ENCODE measurements at places on chromosomes 2 and 18.

DNA sequence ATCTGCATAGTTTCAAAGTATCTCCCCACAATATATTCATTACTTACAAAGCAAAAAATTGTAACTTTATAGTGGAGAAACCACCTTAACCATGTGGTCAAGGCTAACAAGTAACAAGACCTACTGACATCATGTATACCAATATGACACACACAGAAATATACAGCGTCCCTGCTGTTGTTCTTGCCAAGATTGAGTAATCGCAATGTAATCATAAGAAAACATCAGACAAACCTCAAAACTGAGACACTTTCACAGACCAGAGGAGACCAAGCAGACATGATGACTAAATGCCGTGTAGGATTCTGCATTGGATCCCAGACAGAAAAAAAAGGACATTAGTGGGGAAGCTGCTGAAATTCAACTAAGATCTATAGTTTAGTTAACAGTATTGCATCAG lies 123.0 kb downstream of the ACAA2 start:
- peak; percentile 91 for DNase-seq

- no peak for DNase-seq
Measured at GRCh38 chr2:121947674-121948073, 192.2 kb downstream of the TSN start.

DNA sequence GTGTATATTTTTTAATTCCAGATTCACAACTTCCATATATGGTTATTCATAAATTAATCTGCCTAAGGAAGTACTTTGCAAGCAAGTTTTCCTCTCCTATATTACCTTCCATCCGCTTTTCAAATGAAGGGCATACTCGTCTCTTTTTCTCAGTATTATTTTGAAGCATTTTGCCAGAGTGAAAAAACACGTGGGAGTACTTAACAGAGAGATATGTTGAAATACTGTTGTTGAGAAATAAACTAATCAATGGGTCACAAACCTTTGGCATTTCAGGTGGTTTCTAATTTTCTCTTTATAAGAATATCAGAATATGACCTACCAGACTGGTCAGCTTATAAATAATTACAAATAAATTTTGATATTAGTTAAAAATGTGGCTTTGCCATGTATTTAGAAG lies 67.6 kb downstream of the CCDC102B start:
- peak; percentile 2 for DNase-seq

DNA sequence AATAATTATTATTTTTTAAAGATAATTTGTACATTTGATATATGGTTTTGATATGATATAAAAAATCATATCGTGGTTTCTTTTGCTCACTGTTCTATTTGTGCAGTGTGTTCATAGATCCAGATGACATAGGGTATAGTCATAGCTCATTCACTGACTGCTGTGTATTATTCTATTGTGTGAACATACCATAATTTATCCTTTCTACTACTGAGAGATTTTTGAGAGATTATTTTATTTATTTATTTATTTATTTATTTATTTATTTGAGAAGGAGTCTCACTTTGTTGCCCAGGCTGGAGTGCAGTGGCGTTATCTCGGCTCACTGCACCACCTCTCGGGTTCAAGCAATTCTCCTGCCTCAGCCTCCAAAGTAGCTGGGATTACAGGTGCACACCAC lies 39.0 kb downstream of the FER1L5 start:
- no peak for DNase-seq

DNA sequence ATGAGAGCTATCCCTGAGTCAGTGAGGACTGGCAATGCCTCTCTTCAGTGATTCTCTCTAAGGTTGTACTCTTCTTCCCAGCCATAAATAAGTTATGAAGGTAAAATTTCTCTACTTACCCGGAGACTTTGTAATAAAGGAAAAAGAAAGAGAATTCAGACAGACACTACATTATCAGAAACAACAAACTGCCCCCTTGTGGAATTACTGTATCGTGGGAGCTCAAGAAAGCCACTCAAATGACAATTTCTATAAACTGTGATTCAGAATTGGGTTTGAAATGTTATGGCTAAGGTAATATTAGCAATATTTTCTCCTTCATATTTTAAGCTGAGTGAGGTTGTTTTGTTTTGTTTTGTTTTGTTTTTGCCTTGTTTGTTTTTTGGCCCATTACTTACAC lies 155.8 kb upstream of the TANK start:
- peak; percentile 74 for DNase-seq

- no peak for DNase-seq
Measured at GRCh38 chr18:61894751-61895524, 2.1 kb upstream of the RNF152 start.

GRCh38 chr2:224343226-224343625 lies 58.7 kb downstream of the FAM124B start:
- DNase-seq, result no peak

Data from adipocyte (in vitro differentiated cells).